ENCODE measurements at places on chromosomes 2 and 18.

GRCh38 chr2:212427638-212428037 lies 111.0 kb downstream of the ERBB4 start:
- DNase-seq = no peak

GRCh38 chr2:64946769-64947247 lies 42.4 kb upstream of the SLC1A4 start:
- DNase-seq = no peak

DNA sequence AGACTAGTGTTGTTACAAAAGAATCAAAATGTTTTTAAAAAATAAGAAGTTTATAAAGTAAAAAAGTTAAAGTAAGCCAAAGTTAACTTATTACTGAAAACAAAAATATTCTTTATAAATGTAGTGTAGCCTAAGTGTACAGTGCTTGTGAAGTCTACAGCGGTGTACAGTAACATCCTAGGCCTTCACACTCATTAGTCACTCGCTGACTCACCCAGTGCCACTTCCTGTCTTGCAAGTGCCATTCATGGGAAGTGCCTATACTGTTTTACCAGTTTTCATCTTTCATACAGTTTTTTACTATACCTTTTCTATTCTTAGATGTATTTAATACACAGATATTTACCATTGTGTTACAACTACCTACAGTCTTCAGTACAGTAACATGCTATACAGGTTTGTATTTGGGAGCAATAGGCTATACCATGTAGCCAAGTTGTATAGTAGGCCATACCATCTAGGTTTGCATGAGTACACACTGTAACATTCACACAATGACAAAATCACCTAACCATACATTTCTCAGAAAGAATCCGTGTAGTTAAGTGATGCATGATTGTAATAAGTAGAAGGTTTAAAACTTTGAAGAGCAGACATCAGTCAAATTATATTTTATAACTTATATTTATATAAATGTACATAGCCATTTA lies 13.4 kb downstream of the SERPINB7 start:
- DNase-seq = no peak

DNA sequence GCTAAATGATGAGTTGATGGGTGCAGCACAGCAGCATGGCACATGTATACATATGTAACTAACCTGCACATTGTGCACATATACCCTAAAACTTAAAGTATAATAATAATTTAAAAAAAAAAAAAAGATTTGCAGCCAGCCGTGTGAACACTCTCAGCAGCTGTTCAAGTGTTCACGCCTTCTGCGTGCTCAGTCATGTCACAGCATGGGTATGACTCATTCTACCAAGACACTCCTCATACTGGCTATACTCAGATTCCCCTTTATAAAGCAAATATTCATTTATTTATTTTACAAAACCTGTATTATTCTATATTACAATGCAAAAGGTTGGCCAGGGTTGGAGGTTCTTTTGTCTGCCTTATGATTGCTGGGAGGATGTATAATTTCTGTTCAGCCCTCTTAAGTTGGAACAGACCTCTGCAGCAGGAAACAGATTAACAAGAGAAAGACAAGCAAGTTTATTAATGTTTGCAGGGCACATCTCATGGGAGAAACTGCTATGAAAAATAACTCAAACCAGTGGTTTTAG lies 1230.6 kb upstream of the CHAC2 start:
- DNase-seq = no peak

- DNase-seq = no peak
Measured at GRCh38 chr2:111238296-111238695, 117.6 kb downstream of the BCL2L11 start.

GRCh38 chr2:207879536-207879935 lies 109.8 kb upstream of the FZD5 start:
- no peak for DNase-seq

- no peak for DNase-seq
Measured at GRCh38 chr2:223532712-223533111, 69.4 kb downstream of the SCG2 start.

DNA sequence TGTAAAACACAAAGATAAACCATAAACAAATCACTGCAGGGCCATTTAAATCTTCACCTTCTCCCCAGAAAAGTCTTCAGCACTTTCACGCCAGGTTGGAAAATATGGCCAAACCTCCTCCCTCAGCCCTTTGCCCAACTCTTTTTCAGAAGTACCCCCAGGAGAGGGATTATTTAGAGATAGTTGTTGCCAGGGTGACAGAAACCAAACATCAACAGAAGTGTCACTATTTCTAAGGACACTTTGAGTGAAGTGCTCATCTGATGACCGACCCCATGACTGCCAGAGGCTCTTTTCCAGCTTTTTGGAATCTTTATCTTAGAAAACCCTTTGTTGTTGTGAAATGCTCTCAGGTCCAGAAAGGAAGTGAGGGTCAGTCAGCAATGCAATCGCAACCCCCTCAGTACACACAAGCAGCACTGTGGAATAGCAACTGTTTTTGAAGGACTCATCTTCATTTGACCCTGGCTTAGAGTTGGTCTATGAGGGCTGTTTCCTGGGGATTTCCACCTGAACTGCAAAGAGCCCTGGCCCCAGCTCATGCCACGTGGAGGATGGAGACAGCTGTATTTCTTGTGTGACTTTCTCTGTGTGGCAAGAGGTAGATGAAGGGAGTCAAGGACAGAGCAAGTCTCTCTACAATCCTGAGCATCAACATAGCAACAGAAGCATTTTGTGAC lies 114.0 kb upstream of the STON1 start:
- no peak for DNase-seq

- no peak for DNase-seq
Measured at GRCh38 chr18:29449424-29449823, 1272.5 kb upstream of the CDH2 start.

DNA sequence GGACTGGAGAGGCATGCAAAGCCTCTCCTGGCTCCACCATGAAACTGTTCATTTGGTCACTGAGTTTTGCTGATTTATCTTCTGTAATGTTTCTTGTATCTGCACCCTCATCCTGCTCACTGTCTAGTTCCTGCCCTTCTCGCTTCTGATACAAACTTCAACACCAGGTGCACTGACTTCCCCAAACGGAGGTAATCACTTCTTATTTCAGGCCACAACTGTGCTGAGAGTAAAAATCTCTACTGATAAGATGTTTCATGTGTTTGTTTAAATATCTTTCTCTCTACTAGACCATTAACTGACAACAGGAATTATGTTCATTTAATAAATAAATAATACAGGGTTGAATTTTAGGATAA lies 10.9 kb upstream of the NT5C1B start:
- no peak for DNase-seq

DNA sequence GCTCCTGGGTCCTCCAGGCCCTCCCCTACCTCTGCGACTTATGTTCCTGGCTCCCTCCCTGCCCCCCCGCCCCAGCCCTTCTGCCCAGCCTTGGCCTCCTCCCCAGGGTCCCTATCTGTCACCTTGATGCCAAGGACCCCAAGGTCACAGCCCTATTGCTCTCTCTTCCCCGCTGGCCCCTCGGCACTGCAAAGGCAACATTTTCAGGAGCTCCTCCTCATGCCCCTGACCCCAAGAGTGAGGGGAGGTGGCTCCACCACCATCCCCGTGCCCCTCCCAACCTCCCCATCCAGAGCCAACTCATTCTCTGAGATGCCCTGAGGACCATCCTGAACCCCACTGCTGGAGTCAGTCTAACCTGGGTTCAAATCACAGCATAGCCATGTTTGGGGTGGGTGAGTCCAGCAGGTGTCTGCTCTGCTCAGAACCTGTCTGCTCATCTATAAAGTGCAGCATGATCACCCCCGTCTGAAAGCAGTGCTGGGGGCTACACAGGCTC lies 11.7 kb downstream of the LIMS2 start:
- DNase-seq = no peak

DNA sequence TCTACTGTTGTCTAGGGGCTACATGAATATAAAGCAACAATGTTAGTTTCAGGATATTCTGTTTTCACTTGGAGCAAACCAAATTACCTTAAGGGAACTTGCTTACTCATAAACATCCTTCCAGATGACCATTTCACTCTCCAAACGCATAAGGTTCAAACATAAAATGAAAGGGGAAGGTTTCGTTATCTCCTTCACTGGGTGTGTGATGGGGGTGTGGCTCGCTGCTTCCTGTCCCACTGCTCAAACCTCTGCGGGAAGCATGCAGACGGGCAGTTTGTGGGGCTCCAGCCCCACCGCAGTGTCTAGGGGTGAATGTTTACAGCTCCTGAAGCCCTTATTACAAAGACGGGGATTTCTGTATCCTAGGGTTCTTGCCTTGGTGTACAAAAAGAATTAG lies 1310.9 kb upstream of the TMEFF2 start:
- no peak for DNase-seq

DNA sequence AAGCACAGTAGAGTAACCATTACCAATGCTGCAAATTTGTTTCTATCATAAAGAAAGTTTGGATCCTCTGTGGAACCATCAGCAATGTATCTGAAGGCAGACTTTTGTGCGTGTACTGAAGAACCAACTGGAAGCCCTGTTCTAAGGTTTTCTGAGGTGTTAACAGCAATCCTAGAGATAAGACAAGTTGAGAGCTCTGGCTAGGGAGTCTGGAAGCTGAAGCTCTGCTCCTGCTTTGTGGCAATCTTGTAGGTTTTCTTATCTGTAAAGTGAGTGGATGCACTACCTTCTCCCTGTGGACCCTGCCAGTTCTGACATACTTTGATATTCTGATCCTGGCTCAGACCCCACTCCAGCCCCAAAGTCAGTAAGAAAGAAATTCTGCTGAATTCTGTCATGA lies 171.2 kb upstream of the SLC14A2 start:
- DNase-seq = no peak

DNA sequence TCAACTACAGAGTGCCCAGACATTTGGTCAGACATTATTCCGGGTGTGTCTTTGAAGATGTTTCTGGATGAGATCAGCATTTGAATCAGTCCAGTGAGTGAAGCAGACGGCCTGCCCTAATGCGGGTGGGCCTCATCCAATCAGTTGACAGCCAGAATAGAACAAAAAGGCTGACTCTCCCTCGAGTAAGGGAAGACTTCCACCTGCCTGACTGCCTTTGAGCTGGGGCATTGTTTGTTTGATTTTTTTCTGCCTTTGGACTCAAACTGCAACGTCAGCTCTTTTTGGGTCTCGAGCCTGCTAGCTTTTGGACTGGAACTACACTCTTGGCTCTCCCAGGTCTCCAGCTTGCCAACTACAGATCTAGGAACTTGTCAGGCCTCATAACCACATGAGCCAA lies 111.7 kb upstream of the AGAP1 start:
- DNase-seq = no peak

- no peak for DNase-seq
Measured at GRCh38 chr2:40113272-40113968, 334.4 kb upstream of the THUMPD2 start.

DNA sequence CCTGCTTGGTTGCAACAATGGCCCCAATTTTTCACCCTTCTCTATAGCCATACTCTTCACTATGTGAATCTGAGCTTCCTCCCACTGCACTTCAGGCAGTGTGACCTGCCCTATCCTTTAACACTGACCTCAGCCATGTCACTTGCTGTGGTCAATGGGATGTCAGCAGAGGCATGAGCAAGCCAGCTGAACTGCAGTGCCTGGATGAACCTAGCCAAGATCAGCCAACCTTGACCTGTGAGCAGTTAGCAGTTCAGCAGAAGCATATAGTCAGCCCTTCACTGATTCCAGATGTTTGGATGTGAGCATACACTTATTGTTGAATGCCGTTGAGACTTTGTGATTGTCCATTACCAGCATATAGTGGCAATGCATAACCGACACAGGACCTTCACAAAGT lies 63.4 kb upstream of the BOD1L2 start:
- no peak for DNase-seq

DNA sequence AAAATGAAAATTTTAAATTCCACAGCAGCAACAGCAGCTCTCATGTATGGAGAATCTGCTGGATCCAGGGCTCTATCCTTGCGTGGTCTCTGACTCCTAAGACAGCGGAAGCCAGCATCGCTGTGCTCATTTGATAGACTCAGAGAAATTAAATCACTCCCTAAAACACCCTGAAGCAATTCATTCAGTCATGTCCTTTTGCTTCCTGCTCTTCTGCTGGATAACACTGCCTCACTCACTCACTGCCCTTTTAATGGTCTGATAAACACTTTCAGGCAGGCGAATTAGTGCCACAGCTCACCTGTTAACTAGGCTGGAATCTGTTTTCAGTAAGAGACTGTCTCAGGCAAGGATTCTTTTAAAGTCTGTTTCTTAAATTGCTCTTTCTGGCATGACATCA lies 10.0 kb downstream of the WIPF1 start:
- no peak for DNase-seq

GRCh38 chr18:48864876-48865275 lies 85.9 kb downstream of the SMAD7 start:
- DNase-seq = no peak

DNA sequence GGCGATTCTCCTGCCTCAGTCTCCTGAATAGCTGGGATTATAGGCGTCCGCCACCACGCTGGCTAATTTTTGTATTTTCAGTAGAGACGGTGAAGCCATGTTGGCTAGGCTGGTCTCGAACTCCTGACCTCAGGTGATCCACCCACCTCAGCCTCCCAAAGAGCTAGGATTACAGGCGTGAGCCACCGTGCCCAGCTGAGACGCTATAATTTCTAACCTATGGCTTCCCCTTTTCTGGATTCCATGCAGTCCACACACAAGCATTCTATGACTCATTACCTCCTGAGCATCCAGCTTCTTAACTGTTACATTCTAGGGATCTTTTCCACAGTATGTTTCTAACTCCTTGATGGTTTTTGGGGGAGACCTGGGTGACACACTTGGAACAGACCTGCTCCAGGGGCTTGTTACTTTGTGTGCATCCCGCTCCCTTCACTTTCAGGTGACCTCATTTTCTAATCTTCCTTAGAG lies 11.8 kb upstream of the KCMF1 start:
- no peak for DNase-seq

DNA sequence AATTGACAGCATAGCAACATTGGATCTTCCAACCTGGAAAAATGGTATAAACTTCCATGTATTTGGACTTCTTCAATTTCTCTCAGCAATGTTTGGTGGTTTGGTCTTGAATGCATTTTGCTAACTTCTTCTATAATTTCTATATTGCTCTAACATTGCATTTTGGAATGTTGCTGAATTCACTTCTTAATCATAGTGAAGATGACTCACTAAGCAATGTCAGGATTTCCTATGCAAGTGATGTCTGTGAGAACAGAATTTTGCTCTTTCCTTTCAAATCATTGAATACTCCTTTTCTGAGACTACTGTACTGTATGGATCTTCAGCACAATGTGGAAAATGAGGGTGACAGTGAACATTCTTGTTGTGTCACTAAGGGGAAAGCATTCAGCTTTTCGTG lies 28.9 kb upstream of the CDH19 start:
- no peak for DNase-seq
